ENCODE measurements at places on chromosomes 6 and 20.

GRCh38 chr6:1739220-1739619 lies 129.5 kb downstream of the FOXC1 start:
- DNase-seq, result no peak

DNA sequence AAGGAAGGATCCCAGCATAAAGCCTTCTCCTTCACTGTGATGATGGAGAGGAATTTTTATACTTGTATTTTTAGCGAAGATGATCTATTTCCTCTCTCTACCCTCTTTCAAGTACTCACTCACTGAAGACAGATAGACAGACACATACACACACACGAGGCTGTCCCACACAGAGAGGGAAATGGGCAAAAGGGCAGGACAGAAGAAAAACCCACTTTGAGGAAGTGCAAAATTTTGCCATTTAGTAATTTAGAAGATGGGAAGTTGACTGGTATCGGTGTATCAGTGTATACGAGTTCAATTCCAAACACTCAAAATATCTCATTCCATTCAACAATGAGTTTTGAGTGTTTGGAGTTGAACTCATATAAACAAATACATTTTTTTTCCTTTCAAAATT lies 30.9 kb downstream of the HEBP2 start:
- DNase-seq, result no peak

DNA sequence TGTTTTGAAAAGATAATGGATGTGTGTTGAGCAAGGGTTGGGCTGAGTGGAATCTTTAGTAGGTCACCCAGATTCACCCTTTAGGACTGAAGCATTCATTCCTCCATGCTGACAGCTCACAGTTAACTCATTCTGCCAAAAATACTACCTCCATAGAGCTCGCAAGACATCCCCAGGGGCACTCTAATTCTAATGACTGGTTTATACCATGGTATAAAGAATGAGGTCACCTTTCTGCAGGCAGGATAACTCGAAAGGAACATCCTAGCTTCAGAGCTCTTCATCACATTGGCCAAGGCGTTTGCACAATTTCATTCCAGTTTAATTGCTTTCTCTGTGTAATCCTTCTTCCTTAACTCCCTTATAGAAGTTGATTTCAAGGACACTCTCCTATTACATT lies 1257.2 kb upstream of the EYS start:
- no peak for DNase-seq

DNA sequence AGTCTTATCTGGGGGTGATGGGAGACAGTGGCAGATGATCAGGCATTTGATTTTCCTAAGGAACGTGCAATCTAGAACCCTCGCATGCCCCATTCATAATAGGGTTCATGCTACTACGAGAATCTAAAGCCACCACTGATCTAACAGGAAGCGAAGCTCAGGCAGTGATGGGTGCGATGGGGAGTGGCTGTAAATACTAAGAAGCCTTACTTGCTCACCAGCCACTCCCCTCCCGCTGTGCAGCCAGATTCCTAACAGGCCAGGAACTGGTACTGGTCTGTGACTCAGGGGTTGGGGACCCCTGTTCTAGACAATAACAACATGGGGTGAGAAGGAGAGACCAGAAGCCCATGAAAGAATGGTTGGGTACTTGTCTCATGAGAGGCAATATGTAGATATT lies 4.5 kb downstream of the TREML4 start:
- DNase-seq, result no peak

DNA sequence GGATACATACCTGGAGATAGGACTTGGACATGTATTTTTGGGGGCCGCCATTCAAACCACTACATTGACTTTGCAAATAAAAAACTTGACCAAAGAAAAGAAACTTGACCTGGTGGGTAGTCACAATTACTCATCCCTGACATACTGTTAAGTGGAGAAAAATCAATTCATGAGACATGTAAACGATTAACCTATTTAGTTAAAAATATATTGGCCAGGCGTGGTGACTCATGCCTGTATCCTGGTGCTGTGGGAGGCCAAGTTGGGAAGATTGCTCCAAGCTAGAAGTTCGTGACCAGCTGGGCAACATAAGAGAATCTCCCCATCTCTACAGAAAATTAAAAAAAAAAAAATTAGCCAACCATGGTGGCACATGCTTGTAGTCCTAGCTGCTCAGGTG lies 2.5 kb upstream of the SRSF12 start:
- no peak for DNase-seq

DNA sequence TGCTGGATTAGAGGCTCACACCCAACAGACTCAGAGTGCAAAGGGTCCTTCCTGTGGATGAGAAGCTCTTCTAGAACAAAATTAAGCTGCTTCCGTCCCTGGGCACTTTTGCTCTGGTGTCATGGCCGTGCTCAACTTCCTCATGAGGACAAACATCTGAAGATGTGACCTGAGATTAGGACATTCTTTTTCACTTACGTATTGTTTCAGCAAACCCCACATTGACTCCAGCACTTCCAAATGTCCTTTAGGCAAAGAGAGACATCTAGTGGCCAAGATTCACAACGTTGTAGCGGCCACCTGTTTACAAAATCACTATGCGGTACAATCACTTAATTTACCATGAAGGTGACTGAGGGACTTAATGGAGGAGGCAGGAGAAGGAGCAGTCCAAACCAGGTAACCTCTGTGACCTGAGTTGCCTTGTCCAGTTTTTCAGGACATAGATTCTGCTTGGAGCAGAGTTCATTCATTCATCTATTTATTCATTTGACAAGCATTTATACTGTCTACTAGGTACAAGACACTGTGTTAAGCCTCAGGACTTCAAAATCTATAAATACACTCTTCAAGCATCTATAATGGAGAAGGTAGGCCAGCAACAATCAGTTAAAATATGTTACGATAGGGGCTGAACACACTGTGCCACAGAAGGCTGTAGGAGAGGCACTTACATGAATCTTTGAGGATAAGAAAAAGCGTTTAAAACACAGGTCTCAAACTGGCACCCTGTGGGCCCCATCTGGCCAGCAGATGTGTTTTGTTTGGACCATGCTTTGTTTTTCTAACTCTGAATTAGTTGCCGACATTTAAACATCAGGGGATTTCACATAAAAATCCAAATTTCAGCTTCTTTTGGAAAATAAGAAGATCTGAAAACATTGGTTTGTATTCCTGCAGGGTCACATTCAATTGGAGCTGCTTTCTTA lies 5.6 kb upstream of the ADGRF1 start:
- DNase-seq, result no peak

DNA sequence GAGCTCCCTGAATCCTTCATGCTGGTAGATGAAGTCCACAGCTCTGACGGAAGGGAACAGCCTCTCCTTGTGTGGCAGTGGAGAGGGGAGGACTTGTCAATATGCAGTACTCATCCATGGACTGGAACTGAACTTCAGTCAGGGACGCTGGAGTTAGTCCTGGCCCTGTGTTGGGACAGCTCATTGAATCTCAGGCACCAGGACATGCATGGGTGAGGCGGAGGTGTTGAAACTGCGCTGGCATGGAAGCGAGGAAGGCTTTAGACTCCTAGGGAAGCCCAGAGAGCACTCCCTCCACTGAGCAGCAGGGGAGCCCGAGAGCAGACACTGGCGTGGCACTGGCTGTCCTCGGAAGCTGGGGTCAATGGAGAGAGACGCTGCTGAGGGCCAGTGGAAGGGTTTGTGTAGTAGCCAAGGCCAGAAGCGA lies 161.3 kb upstream of the GGTLC1 start:
- no peak for DNase-seq
